ENCODE measurements at places on chromosomes 12 and 14.

GRCh38 chr12:66587912-66588311 is 91.0 kb downstream of the GRIP1 start:
- DNase-seq = no peak

GRCh38 chr12:116257215-116257614 is 20.3 kb downstream of the MED13L start:
- no peak for DNase-seq

DNA sequence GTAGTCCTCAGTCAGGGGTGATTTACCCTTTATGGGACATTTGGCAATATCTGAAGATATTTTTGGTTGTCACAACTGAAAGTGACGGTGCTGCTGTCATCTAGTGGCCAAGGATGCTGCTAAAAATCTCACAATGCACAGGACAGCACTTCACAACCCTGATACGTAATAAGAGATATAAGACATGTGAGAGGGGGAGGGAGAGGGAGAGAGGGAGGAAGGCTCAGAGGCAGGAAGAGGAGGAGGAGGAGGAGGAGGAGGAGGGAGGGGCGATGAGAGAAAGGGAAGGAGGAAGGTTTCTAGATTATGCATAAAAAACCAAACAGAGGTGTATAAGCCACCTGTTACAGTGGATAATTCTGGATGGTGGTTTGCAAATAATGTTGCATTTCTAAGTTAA is 14.3 kb downstream of the MYL2 start:
- DNase-seq = peak; percentile 7

- DNase-seq = peak; percentile 24
Observed at GRCh38 chr12:120225852-120226640, 25.1 kb upstream of the RPLP0 start.

- no peak for DNase-seq
Observed at GRCh38 chr12:1630133-1630826, 1.2 kb downstream of the WNT5B start.

GRCh38 chr12:32264961-32265360 is 134.4 kb upstream of the FGD4 start:
- no peak for DNase-seq

GRCh38 chr12:128783129-128783574 is 40.6 kb downstream of the SLC15A4 start:
- no peak for DNase-seq

DNA sequence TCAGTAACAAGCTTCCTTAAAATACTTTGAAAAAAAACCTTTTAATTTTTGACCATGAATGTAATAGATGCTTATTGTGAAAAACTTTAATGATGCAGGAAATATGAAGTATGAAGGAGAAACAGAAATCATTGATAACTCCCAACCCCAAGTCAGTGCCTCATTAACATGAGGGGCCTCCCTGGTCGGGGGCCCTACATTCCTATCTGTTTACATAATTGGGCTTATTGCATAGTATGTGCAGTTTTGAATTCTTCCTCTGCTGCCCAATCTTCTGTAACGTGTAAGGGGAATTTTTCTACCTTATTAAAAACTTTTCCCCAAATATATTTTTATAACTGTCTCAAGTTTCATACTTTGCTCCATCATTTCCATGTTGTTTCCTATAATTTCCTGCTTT is 63.0 kb downstream of the SLC25A47 start:
- no peak for DNase-seq

DNA sequence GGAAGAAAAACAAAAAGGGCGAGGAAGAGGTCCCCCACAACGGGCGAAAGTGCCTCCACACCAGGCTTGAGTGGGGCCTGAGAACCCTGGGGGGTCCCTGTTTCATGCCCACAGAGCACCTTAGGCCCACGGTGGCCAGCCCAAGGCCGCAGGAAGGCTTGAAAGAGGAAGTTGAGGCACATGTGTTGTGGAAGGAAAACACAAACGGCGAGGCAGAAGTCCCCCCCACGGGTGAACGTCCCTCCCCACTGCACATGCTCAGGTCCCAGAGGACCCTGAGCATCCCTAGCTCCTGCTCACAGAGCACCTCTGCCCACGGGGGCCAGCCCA is 371.5 kb downstream of the ALG10 start:
- no peak for DNase-seq

- no peak for DNase-seq
Observed at GRCh38 chr12:132056951-132057350, 87.2 kb downstream of the DDX51 start.

DNA sequence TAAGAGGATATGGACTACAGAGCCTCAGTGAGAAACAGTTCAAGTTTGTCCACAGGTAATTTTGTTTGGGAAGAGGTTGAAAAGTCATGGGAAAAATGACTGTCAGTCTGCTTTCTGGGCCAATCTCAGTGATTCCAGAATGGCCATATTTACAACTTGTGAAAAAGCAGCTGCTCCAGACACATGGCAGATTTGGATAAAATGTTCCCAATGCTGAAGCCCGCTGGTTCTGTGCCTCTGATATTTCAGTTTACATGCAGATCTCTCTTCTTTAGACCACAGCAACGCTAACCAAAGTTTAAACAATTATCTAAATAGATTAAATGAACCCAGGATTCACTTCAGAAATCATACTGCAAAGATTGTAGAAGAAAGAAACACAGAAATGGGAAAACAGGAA is 222.8 kb downstream of the SOX5 start:
- DNase-seq = no peak

DNA sequence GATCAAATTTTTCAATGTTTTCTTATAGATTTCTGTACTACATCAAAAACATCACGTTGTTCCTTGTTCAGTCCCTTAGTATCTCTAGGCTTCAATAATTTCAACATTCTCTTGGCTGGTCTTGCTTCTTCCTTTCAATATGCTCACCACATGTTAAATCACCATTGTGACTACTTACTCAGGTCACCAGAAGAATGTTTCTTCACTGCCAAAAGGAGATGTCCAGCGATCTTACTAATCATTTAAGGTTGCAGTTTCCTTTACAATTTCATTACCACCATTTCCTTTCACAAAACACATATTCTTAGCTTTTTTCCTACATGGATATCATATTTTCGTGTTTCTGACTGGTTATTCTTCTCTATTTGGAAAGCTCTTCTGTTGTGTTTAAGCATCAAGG is 363.8 kb downstream of the NAV3 start:
- no peak for DNase-seq

GRCh38 chr12:65608319-65608916 is 215.9 kb upstream of the HMGA2 start:
- no peak for DNase-seq

GRCh38 chr14:54424479-54424901 is 16.7 kb downstream of the CNIH1 start:
- DNase-seq = no peak

DNA sequence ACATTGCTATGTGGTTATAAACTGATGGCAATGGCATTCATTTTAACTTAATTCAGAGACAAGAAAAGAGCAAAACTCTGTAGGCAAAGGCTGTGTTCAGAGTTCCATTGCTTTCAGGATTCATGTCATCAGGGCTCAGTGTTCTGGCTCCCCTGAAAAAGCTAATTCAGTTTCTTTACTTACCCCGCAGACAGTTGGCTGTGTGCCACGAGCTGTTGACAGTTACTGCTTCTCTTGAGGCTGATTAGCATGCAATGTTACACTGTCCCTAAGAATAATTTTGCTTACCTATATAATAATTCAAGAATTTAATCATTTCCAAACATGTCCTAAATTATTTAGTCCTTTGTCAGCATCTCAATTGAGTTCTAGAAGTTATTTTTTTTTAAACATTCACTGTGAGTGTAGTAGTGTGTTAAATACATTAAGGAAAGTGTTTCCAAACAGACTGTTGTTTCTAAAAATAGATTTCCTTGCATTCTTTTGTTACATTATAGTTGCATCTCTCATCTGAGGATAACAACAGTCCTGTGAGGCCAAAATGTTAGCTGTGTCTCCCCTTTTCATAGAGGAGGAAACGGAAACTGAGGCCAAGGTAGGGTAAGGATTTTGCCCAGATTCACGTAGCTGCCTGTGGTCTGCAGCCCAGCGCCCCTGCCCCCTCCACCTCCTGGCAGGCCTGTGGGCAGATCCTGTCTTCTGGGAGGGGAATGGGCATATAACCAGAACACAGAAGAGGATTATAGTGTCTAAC is 98.6 kb downstream of the PELI2 start:
- DNase-seq = no peak

DNA sequence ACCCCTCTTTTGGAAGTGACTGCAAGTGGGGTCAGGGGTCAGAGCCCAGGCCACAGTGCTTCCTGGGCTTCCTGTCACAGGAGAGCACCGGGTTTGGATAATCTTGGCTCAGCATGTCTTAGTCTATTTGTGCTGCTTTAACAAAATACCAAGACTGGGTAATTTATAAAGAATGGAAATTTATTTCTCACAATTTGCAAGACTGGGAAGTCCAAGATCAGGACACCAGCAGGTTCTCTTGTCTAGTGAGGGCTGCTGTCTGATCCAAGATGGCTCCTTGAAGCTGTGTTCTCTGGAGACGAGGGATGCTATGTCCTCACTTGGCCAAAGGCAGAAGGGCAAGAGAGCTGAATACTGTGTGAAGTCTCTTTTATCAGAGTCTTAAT is 74.1 kb downstream of the RIN3 start:
- no peak for DNase-seq

DNA sequence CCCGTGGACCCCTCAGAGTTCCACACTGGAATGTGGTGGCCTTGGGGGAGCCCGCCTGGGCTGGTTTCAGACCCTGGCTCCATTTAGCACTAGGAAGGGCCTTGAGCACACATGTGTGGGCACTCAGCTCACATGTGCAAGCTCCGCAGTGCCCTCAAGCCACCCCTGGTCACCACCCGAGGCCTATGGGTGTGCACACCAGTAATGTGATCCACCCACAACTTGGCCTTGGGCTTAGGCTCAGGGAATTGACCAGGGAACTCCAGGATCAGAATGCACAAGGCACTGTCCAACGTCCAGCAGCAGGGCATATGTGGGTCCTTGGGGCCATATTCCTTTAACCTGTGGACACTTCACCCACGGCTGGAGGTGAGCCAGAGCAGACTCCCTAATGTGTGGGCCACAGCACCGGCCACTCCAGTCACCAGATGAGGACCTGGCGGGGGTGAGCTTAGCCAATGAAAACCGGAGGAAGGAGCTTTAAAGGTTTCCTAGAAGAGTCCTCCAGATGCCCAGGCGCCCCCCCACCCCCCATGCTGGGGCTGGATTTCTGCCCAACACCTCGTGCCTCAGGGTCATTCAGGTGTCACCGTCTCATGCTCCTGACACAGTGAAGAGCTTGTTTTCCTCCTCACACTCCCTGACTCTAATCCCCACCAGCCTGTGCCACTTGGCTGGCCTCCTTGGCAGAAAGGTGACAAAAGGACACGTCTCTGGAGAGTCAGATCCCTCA is 209.2 kb downstream of the ZFP36L1 start:
- DNase-seq = no peak

GRCh38 chr14:38207377-38207735 is 348 bp upstream of the SSTR1 start:
- DNase-seq = no peak

GRCh38 chr14:71013551-71014192 is 106.4 kb downstream of the PCNX1 start:
- no peak for DNase-seq

GRCh38 chr14:60594062-60594461 is 55.2 kb downstream of the SIX1 start:
- no peak for DNase-seq

- DNase-seq = no peak
Observed at GRCh38 chr12:98587084-98587483, 6.4 kb upstream of the SLC25A3 start.

DNA sequence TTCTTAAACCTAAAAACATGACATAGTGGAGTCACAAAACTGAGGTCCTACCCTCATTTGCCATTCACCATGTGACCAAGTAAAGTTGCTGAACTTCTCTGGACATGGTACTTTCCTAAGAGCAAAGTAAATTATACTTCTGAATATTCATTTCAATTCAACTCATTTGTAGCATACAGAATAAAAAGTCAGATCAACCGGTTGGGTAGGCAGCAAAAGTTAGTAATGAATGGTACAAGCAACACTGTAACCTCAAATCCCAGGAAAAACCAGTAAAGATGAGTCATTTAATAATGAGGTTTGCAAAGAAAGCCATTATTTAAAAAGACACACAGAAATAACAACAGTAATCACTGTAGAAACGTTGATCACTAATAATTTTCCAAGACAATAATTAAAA is 8.7 kb downstream of the POLE2 start:
- DNase-seq = peak; percentile 51

- no peak for DNase-seq
Observed at GRCh38 chr12:131701705-131702572, 9.0 kb upstream of the SFSWAP start.

- no peak for DNase-seq
Observed at GRCh38 chr12:47783024-47783755, 10.2 kb downstream of the SLC48A1 start.

- DNase-seq = no peak
Observed at GRCh38 chr14:37384870-37385596, 187.3 kb downstream of the MIPOL1 start.

DNA sequence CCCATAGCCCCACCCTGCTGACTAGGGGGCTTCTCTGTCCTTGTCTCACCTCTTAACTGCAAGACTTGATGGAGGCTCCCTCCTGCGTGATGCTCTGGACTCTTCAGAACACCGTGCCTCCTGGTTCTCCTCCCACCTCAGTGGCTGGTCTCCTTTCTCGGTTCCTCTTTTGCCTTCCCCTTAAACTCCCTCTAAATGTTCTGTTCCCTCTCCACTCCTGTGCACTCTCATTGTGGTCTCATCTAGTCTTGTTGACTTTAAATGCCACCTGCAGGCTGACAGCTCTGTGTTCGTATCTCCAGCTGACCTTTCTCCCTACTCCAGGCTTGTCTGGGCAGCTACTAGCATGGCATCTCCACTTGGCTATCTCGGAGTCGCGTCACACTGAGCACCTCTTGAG is 28.3 kb downstream of the DYNC1H1 start:
- DNase-seq = no peak

GRCh38 chr12:51174501-51174900 is 1.6 kb upstream of the TFCP2 start:
- DNase-seq = no peak

DNA sequence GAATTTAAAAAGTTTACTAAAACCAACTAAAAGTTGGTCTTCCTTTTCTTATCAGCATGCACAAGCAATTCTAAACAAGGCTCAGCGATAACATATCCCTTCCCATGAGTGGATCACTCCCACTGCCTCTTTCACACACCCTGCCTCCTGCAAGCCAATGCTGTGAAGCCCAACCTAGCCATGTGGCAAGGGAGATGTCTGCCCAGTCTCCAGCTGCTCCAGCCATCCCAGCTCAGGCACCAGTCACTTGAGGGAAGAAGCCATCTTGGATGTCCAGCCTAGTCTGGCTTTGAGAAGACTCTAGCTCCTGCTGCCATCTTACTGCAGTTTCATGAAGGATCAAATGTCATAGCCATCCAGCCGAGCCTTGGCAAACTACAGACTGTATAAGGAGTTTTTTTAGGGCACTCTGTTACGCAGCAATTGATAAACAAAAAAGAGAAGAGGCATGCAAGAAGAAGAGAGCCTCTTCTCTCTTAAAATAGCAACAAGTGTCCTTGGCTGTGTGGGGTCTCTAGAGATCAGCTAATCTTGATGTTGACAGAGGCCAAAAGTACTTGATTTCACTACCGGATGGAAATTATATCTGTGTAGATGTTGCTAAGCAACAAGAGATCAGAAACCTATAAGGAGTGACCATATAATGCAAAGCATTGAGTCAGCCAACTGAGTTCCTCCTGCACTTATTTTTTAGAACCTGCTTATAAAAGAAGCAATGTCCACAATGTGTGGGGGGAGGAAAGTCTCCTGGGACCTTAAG is 108.9 kb downstream of the PTCSC3 start:
- DNase-seq = no peak

GRCh38 chr14:70808416-70809224 is 693 bp downstream of the MAP3K9 start:
- DNase-seq = peak; percentile 12
